ENCODE measurements at places on chromosomes 12 and 14. TPM values are rescaled to one million over a fixed set of nuclear protein-coding genes. Genes with fewer than 3 reads are reported as not detected.

- DNase-seq, result no peak
Observed at GRCh38 chr12:1796515-1797010, 23.8 kb upstream of the LRTM2 start.

GRCh38 chr14:77181603-77182437 is at the start of gene TMEM63C:
Gene TMEM63C, plus strand, starts transcription at chr14:77181798. Its CDS starts 37,016 bp downstream, at chr14:77218814.
- no peak for DNase-seq

Gene PPP4R3A
- 50.1 TPM for polyA plus RNA-seq

GRCh38 chr12:113149361-113150150 is at the start of gene CFAP73:
Gene CFAP73, plus strand, starts transcription at chr12:113149724. Its CDS starts 134 bp downstream, at chr12:113149858.
- no peak for DNase-seq

DNA sequence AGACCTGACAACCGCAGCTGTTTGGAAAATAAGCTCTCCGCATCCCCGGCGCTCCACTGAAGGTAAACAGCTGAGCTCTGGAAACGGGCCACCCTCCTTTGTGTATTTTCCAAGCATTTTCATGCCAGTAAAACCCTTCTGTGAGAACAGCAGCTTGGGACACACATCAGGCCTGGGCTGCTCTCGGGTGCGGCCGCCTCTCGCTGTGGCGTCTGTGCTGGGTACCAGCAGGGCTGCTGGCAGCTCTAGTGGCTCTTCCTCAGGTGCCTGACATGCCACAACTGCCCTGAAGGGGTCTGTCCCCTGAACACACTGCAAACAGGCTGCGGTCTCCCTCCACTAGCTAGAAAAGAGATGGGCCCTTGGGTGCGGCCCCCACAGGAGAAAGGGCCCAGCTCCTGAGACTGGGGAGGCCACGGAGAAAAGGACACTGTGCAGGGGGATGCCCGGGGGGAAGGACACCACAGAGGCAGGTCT is 96.3 kb downstream of the ITPK1 start:
- no peak for DNase-seq

GRCh38 chr12:132056951-132057350 is 87.2 kb downstream of the DDX51 start:
- no peak for DNase-seq

Gene SLC8A3
- not detected for polyA plus RNA-seq

DNA sequence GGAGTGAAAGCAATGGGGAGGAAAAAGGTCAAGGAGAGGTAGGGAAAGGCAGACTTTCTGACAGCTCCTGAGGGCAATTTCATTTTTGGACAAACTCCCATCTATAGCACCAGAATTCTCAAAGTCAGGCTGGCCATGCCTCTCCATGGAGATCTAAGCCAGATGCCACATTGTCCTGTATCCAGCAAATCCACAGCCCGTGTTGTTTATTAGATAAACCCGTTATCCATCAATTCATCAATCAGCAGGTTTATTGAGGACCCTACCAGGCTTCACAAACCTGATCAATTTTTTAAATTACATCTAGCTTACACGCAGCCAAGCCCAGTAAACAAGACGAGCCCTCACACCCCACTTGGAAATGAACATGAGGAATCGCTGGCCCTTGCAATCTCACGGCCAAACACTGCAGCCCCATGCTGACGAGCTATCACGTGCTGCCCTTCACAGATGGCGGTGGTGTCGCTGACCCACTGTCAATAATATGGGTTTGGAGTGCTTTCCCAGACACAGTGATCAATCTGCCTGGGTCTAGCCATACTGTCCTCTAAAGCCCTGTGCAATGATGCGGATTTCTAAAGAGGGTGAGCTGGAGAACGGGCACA is 332.9 kb downstream of the DPF3 start:
- no peak for DNase-seq

Gene KLRC2
- polyA plus RNA-seq, result not detected

DNA sequence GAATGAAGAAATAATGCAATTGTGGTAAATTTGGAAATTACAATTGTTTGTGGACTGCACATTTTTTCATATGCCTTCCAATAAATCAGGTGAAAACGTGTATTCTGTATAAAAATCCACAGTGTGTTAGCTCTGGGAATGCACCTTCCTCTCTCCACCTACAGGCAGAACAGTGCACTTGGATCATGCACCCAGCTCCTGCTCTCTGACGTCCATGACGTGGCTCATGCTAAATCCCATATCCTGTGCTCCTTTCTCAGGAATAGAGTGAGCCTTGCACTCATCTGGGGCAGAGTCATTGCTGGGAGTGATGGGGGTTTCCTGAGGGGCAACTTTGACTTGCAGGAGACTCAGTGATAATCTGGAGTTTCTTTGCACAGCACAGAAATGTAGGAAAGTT is 1282.1 kb downstream of the TMEM121 start:
- DNase-seq, result no peak

Gene TSHR
- not detected for polyA plus RNA-seq

Gene CELA1
- not detected for polyA plus RNA-seq

GRCh38 chr12:31819427-31819826 is 90.6 kb upstream of the AMN1 start:
- DNase-seq, result no peak

DNA sequence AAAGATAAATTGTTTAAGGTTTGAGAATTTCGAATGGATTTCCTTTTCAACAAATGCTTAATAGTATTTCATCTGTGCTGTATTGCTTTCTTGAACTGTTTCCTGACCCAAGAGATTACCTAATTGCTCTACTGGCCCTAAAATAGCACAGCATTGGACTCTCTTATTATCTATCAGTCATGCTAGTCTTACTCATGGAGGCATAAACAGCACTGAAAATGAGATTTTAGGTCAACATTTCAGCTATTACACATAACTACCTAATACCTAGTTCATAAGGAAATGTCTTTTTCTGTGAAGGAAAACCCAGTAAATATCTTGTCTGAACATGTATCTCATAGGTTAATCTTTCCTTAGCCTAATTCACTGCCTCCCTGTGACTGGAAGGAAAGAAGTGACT is 4.3 kb upstream of the ABCD2 start:
- DNase-seq, result no peak

DNA sequence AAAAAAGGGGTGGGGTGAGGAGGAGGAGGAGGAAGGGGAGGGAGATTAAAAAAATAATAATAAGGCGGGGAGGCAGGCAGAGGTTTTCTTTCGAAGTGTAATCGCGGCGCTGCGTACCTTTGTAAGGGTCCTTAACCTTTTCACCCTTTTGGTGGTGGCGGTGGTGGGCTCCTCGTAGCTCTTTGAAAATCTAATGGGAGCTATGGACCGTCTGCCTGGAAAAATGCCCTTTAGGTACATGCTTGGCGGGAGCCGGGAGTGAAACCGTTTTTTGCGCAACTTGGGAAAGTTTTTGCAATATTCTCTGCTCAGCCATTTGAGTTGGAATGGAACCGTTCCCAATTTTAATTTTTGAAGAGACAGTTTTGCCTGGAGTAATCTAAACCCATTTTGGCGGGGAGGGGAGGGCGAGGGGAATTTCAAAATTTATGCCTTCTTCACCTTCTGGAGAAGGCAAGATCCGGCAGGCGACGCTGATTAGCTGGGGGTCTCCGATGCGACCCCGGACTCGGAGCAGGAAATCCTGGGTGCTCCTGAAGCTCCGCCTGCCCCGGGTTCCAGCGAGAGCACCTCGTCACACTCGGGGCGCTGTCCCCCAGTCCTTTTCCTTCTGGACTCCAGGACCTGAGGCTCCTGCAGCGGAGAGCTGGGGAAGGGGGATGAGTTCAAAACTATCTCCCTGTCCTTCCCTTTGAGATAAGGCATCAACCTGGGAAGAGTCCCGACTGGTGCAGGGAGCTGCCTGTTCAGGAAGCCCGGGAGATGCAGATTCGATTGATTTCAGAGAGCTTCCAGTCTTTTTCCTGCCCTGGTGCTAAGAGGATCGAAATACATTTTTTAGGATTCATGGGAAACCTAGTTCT is 74.6 kb upstream of the TBX5 start:
- no peak for DNase-seq

Gene BCL11B
- 5.2 TPM for polyA plus RNA-seq

DNA sequence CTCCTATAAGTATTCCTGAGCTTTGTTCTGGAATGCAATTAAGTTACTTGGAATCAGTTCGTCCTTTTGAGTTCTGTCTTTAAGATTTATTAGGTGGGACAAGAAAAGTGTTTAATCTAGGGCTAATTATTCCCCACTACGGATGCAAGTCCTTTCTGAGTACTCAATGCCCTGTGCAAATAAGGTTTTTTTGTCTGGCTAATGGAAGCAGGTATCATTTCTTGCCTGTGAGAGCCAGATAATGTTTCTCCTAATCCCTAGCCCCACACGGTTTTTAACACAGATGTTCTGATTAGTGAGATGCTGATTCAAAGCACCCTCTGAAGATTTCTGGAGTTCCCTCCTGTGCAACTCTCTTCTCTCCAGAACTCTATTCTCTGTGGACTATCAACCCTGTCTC is 296.6 kb upstream of the PRICKLE1 start:
- no peak for DNase-seq

GRCh38 chr12:98817742-98818141 is 172.7 kb downstream of the APAF1 start:
- no peak for DNase-seq

- DNase-seq, result no peak
Observed at GRCh38 chr14:103546652-103547454, 15.6 kb downstream of the BAG5 start.

Measured in keratinocyte (primary cell).